Fibroblast of lung (primary cell): ENCODE measurements at places on chromosomes 11 and 22. TPM values are rescaled to one million over a fixed set of nuclear protein-coding genes. Genes with fewer than 3 reads are reported as not detected.

DNA sequence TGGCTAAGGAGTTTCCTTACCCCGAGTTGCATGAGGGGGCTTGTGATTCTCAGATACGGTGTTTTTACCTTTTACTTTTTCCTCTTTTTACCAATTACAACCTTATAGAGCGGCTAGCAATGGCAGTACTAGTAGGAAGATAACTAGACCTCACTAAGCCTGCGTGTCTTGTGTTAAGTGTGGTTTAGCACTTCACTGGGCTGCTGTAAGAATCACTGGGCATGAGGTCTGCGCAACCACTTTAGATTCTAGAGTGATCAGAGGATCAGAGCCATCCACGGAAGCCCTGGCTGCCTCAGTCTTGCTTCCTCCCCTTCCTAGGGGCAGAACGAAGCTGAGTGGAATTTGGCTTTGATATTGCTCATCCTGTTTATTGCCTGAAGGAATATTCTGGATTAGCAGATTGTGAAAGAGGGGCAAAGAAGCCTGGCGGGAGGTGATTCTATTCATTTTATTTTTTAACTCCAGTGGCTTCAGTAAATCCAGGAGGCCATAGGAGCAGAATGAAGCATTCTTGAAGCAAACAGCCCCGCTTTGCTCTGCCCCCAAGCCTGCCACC lies 88.5 kb downstream of the GRAMD1B start:
- no peaks in the 10 kb centered on the region for H3K27me3 ChIP-seq
- no peak overlapping the region for H3K4me3 ChIP-seq
- peaks cover 3% of the 10 kb centered on the region for H3K4me1 ChIP-seq
- H3K36me3 ChIP-seq = no peaks in the 10 kb centered on the region

DNA sequence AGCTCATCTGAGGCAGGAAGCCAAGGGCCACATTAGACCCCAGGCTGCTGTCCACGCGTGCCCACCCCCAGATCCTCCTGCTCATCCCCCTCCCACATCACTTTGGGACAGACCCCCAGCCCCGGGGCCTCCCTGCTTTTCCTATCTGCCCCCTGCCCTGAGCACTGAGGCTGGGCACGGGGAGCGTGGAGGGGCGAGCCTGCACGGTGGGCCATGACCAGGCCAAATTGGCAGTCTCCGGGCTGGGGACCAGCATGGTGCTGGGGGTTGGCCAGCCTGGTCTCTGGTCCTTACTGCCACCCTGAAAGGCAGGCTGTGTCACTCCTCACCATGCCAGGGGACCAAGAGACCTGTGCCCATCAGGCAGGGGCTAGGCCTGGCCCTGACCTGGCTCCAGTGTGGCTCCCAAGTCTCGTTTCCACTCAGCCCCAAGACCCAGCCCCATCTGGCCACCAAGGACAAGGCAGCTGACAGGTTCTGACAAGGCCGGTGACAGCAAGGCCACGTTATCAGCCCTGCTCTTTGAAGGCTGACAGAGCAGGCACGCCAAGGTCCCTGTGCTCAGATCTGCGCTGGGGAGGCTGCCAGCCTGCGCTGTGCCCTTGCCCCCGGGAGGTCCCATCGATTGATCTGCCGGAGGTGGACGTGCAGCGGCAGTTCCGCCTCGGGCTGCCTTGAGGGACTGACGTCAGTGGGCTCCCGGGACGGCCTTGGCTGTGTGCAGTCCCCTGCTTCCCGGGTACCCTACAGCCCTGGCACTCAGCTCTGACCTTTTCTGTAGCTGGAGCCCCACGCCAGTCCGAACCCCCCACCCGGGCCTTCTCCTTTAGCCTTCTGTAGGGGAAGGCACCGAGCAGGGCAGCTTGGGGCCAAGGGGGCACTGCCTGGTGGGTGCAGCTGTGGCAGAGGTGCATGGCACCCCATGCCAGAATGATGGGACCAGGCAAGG lies 3.6 kb downstream of the TNNI2 start:
- H3K27me3 ChIP-seq = no peaks in the 10 kb centered on the region
- H3K36me3 ChIP-seq = no peaks in the 10 kb centered on the region

- H3K4me3 ChIP-seq = no peak overlapping the region
- H3K36me3 ChIP-seq = peaks cover 10% of the 10 kb centered on the region
- H3K27ac ChIP-seq = peak overlapping the region; percentile 97
- H3K27me3 ChIP-seq = no peaks in the 10 kb centered on the region
Observed at GRCh38 chr11:65298131-65298535, 16.5 kb upstream of the CDC42EP2 start.

- no peaks in the 10 kb centered on the region for H3K4me1 ChIP-seq
- no peak overlapping the region for H3K27ac ChIP-seq
- H3K4me3 ChIP-seq = no peak overlapping the region
- no peaks in the 10 kb centered on the region for H3K27me3 ChIP-seq
Observed at GRCh38 chr11:16902182-16902581, 112.0 kb downstream of the PLEKHA7 start.

DNA sequence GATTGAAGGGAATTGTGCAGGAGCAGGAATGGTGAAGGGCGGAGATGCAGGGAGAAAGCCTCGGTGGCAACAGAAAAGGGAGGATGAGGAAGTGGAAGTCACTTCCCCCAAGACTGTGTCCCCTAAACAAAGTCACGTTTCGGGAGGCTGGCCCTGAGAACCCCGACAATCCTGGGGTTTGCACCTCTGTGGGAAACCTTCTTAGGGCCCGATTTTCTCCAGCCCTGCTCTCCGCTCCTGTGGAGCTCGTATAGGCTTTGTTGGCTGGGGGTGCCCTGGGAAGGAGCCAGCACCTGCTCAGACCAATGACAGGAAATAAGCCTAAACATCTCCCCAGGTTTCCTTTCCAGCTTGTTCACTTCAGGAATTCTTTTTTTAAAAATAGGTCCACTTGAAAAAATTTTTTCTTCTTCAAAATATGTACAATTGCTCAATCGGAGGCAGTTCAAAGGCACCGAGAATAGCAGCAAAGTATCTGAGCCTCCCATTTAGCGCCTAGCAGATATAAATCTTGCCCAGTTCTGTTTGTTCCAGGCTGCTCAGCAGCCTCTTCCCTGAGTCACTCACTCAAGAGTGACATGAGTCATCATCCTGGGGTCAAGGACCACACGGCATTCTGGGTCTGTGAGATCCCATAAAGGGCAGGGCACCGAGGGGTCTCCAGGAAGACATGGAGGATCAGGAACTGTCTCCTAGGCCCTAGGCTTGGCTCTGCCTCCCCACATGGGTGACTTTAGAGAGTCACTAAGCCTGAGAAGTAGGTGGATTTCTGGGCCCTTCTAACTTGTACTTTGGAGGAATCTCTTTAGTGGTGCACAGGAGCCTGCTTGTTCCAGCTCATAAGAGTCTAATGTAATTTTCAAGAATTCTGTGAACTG lies 34.0 kb downstream of the IRAG1 start:
- peaks cover 46% of the 10 kb centered on the region for H3K4me1 ChIP-seq
- peak; percentile 94 for DNase-seq
- peak overlapping the region; percentile 85 for H3K27ac ChIP-seq
- H3K27me3 ChIP-seq = no peaks in the 10 kb centered on the region
- no peak overlapping the region for H3K4me3 ChIP-seq

DNA sequence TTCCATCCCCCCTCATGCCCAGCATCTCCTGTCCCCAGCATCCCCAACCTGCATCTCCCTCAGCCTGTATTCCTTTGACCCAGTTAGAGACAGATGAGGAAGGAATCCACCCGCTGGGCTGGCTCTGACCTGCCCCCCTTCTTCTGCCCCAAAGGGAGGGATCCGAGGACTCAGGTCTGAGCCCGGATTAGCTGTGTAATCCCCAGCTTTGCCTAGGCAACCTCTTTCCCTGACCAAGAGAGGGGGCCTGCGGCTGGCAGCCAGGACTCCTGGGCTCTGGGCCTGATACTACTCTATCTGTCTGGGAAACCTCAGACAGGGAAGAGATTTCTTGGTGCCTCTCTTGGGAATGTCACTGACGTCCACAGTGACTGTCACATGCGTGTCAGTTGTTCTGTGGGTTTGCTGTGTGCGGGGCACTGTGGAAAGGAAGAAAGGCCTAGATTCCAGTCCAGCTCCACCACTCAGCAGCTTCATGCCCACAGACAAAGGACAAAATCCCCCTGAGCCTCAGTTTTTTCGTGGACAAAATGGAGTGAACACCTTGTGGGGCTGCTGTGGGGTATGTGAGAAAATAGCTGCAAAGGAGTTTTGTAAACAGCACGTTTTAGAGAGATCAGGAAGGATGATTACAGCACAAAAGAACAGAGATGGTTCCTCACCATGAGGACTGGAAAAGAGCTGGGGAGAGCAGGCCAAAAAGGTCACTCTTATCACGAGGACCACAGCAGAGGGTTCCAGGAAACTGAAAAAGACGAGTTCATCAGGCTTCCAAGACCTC lies 1.3 kb upstream of the NDUFV1 start:
- H3K27me3 ChIP-seq = no peaks in the 10 kb centered on the region
- no peak overlapping the region for H3K27ac ChIP-seq
- H3K4me3 ChIP-seq = no peak overlapping the region
- no peak for DNase-seq
- peaks cover 10% of the 10 kb centered on the region for H3K36me3 ChIP-seq
- peaks cover 12% of the 10 kb centered on the region for H3K4me1 ChIP-seq

GRCh38 chr22:27836181-27836580 lies 34.6 kb upstream of the MN1 start:
- no peaks in the 10 kb centered on the region for H3K27me3 ChIP-seq
- H3K4me3 ChIP-seq = no peak overlapping the region
- DNase-seq = no peak
- H3K4me1 ChIP-seq = peaks cover 4% of the 10 kb centered on the region
- no peak overlapping the region for H3K27ac ChIP-seq
- no peaks in the 10 kb centered on the region for H3K36me3 ChIP-seq

GRCh38 chr22:44049486-44050231 lies 25.6 kb downstream of the PARVB start:
- no peak for DNase-seq
- no peaks in the 10 kb centered on the region for H3K36me3 ChIP-seq
- no peak overlapping the region for H3K4me3 ChIP-seq
- no peak overlapping the region for H3K27ac ChIP-seq
- no peaks in the 10 kb centered on the region for H3K27me3 ChIP-seq
- H3K4me1 ChIP-seq = no peaks in the 10 kb centered on the region

GRCh38 chr11:63567044-63567840 lies 4.1 kb upstream of the PLAAT2 start:
- peak; percentile 81 for DNase-seq
- H3K4me3 ChIP-seq = no peak overlapping the region
- H3K36me3 ChIP-seq = no peaks in the 10 kb centered on the region
- H3K27ac ChIP-seq = peak overlapping the region; percentile 68

DNA sequence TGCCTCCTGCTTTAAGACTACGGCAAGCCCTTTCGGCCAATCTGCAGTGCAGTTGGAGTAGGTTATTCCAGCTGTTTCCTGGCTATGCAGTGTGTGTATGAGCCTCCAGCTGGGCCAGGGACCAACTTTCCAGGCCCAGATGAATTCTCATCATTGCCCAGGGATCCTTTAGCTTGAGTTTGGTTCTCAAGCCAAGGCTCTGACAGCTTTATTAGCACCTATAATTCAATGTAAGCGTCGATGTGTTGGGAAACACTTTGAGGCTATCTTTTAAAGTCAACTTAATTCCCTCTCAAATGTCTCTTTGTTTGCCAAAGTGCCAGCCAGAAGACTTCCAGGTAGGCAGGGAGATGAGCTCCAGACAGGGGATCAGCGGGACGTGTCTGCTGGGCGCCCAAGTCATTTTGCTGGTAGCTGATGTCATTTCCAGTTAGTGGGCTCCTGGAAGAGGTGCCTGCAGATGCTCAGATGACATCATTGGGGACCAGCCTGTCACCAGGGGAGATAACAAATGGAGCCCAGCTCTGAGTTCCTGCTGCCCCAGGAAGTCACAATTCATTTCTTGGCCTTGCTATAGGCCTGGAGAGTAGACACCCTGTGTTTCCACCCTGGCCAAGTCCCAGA lies 520.4 kb downstream of the SOX6 start:
- H3K36me3 ChIP-seq = no peaks in the 10 kb centered on the region
- no peak overlapping the region for H3K27ac ChIP-seq
- H3K27me3 ChIP-seq = no peaks in the 10 kb centered on the region
- DNase-seq = no peak
- no peaks in the 10 kb centered on the region for H3K4me1 ChIP-seq
- no peak overlapping the region for H3K4me3 ChIP-seq

GRCh38 chr11:1410366-1411291 lies 20.9 kb downstream of the BRSK2 start:
- H3K4me1 ChIP-seq = no peaks in the 10 kb centered on the region
- no peaks in the 10 kb centered on the region for H3K27me3 ChIP-seq
- DNase-seq = no peak
- H3K27ac ChIP-seq = no peak overlapping the region
- H3K4me3 ChIP-seq = no peak overlapping the region

DNA sequence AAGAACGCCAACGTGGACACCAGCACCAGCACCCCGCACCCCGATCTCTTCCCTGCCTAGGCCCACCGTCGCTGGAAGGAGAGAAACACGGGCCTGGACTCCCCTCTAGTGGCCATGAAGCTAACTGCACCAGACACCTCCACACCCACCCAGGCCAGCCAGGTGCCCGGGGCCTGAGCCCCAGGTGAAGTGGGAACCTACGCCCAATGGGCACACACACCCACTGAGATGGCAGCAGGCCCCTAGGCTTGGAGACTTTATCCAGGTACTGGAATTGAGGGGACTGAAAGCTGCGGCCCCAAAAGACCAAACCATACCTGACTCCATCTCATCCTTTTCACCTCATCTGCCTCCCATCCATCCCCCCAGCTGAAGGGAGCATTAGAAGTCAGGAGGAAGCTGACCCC lies 81.0 kb downstream of the BUD13 start:
- peaks cover 2% of the 10 kb centered on the region for H3K27me3 ChIP-seq
- no peaks in the 10 kb centered on the region for H3K36me3 ChIP-seq
- H3K4me3 ChIP-seq = no peak overlapping the region
- H3K27ac ChIP-seq = no peak overlapping the region
- no peaks in the 10 kb centered on the region for H3K4me1 ChIP-seq

GRCh38 chr11:123190518-123190917 lies 4.5 kb downstream of the CLMP start:
- no peak for DNase-seq
- peaks cover 3% of the 10 kb centered on the region for H3K36me3 ChIP-seq
- H3K27ac ChIP-seq = peak overlapping the region; percentile 24
- peaks cover 28% of the 10 kb centered on the region for H3K4me1 ChIP-seq
- H3K4me3 ChIP-seq = no peak overlapping the region

GRCh38 chr11:8408151-8408941 lies 144.7 kb upstream of the LMO1 start:
- DNase-seq = no peak
- no peak overlapping the region for H3K27ac ChIP-seq
- H3K4me1 ChIP-seq = no peaks in the 10 kb centered on the region
- no peak overlapping the region for H3K4me3 ChIP-seq
- no peaks in the 10 kb centered on the region for H3K27me3 ChIP-seq

DNA sequence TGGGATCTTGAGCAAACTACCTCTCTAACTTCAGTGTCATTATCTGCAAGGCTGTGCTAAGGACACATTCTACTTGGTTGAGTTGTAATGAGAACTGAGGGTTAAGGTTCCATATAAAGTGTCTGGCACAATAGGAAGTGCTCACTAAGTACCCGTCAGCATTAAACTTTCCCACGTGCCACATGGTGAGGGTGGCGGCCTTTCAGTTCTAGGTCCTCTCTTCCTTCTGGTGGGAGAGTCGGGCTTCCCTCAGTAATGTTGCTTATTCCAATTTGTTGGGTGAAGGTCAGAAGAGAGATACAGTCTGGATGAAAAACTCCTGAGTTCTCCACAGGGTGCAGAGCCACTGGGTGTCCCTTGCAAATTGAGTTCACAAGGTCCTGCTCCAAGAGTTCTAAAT lies 4.6 kb upstream of the CD6 start:
- peaks cover 3% of the 10 kb centered on the region for H3K27me3 ChIP-seq
- H3K4me1 ChIP-seq = no peaks in the 10 kb centered on the region
- DNase-seq = no peak
- H3K4me3 ChIP-seq = no peak overlapping the region

NDUFS3 gene
- total RNA-seq = 76.5 and 78.8 TPM in 2 replicates

OR51A2 gene
- not detected in 2 replicates for total RNA-seq

OOSP4A gene
- total RNA-seq = not detected in 2 replicates

ANGPTL5 gene
- 0.17 and 0.77 TPM in 2 replicates for total RNA-seq

BEST1 gene
- 7.7 and 15.2 TPM in 2 replicates for total RNA-seq

TSKU gene
- 5.0 and 5.1 TPM in 2 replicates for total RNA-seq
